ENCODE measurements at places on chromosomes 5 and 9. TPM values are rescaled to one million over a fixed set of nuclear protein-coding genes. Genes with fewer than 3 reads are reported as not detected.

The HSD17B3 gene
- not detected for total RNA-seq

DNA sequence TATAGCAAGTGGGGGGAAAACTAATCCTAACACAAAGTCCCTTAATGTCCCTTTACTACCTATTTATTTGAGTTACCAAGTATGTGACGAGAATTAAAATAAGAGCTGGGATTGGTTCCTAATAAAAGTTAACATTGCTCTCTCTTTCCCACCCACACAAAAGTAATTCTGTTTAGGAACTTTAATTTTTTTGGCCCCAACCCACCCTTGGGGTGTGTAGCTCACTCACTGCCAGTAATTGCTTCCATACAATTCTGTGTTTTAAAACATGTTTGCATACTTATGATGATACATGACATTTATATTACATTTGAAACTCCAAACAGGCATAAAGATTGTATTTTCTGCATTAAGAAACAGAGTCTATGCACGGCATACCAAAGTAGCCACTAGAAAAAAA, 106.5 kb downstream of the BNC2 start:
- no peak for DNase-seq

DNA sequence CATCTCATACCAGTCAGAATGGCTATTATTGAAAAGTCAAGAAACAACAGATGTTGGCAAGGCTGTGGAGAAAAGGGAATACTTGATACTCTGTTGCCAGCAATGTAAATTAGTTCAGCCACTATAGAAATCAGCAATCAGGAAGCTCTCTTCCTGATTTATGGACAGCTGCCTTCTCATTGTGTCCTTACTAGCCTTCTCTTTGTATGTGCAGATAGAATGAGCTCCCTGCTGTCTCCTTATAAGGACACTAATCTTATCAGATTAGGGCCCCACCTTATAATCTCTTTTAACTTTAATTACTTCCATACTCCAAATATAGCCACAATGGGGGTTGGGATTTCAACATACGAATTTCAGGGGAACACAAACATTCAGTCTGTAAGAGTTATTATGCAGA, 38.0 kb downstream of the KCNV2 start:
- no peak for DNase-seq

DNA sequence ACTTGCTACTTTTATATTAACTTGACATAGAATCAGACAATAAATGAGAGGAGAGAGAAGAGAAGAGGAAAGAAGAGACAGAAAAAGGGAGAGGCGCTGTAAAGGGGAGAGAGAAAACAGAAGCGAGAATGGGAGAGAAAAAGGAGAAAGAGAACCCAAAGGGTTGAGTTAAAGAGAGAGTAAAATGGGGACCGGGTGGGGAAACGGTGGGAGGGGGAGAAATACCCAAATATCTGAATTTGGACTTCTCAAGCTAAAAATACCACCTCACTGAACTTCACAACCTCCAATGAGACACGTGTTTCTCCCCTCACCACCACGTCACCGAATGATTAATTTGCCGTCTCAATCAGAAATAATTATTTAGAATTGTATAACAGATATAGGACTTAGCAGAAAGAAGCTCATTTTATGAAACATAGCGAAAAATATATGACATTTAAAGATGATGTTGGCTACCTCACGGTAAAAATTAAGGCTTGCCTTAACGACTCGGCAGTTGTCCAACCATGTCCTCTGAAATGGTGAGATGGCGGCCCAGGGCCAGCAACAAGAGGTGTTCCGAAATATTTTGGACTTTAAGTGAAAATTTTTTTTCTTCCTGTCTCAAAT, 204.1 kb downstream of the MEF2C start:
- DNase-seq = no peak

The AK8 gene
- not detected for total RNA-seq

The RPP25L gene
- total RNA-seq = 36.2 TPM

- no peak for DNase-seq
Measured at GRCh38 chr9:120555839-120556238, 24.1 kb downstream of the CDK5RAP2 start.

Measured in activated naive CD4-positive, alpha-beta T cell treated with anti-CD3 and anti-CD28 coated beads, Interleukin-2, amount 50 U/mL, for 72 hours (primary cell).